ENCODE measurements at places on chromosomes 4 and X.

- DNase-seq = no peak
Observed at GRCh38 chrX:130523460-130524394, 121.9 kb downstream of the RBMX2 start.

- no peak for DNase-seq
Observed at GRCh38 chrX:8565729-8566128, 101.1 kb downstream of the VCX3B start.

DNA sequence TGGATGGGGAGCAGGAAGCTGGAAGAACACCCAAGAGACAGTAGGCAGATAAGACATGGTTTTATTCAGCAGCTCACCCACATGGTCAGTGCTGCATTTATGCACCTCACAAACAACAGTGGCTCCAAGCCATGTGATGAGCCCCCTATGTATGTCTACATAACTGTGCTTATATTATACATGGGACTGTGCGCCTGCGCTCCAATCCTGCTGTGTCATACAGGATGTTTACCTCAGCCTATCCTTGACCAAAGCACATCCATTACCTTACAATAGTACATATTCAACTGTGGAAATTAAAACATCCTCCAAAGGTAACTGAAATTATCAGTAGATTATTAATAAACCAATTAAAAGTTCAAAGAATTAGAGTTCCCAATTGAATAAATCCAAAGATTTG is 44.1 kb upstream of the SGMS2 start:
- DNase-seq = no peak

GRCh38 chr4:93865650-93866049 is 37.1 kb downstream of the ATOH1 start:
- DNase-seq = no peak

- DNase-seq = peak; percentile 31
Observed at GRCh38 chr4:73589261-73589847, 30.9 kb downstream of the RASSF6 start.

- DNase-seq = no peak
Observed at GRCh38 chr4:31984872-31985271, 1264.7 kb downstream of the PCDH7 start.

- DNase-seq = no peak
Observed at GRCh38 chrX:133745349-133745748, 240.0 kb downstream of the GPC3 start.

GRCh38 chr4:3246458-3247398 is 2.2 kb upstream of the MSANTD1 start:
- no peak for DNase-seq
